HT-29 (cell line): ENCODE measurements at places on chromosomes 16 and 17.
A peak's percentile ranks its signal among the peaks of the same experiment; 100 is the strongest.

DNA sequence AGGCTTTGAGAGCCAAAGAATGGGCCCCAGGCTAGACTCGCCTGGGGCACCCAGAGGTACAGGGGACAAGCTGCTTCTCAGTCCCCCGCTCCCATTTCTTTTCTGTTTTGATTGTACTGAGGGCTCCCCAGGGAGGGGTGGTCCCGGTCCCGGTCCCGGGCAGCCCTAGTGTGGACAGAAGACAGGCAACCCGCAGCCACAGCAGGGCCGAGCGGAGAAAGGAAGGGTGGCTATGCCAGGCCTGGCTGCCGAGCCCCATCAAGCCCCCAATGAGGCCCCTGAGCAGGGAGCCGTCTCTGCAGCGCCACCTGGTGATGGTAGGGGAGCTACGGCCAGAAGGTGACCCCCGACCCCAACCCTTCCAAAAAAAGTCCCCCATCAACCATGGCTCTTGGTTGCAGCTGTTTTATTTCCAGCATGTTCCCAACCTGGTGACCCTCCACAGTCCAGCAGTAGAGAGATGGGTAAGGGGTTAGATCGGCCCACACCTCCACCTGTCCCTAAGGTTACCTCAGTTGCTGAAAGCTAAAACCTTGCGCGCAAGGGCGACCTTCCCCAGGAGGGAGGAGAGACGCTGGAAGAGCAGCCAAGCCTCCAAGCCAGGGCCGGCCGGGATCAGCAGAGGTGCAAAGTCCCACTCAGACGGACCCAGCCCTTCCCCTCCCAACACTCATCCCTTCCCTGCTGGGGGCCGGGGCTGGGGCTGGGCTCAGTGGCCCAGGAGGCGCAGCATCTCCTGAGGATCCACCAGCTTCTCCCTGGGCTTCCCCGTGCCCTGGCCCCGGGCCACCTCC lies 2.6 kb upstream of the GRIN2C start:
- DNase-seq: peak; percentile 77

DNA sequence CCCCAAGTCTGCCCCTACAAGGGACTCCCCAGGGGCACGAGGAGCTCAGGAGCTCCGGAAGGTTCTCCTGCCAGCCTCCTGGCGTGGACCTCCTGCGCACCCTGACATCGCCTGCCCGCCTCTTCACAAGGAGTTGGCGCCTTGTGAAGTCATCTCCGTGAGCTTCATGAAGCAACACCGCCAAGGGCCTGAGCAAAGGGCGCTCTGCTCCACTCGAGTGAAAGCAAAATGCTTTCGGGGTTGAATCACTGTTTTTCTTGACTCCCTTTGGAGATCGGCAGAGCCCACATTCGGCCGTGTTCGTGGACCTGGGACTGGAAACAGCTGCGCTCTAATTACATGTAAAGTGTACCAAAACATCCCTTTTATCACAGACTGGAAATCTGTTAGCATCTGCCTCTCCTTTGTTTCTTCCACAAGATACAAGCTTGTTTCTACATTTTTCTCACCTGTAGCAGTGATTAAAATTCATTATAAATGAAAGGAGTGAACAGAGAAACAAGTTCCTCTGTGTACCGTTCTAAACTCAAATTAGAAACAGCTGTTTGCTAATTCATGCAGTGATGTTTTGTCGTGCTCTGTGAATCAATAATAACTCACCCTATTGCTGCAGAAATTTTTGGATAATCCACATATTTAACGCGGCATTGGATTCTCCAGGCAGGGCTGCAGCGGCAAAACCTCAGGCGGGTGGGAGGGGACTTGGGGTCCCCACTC lies 203.3 kb downstream of the ZNF423 start:
- DNase-seq: no peak

DNA sequence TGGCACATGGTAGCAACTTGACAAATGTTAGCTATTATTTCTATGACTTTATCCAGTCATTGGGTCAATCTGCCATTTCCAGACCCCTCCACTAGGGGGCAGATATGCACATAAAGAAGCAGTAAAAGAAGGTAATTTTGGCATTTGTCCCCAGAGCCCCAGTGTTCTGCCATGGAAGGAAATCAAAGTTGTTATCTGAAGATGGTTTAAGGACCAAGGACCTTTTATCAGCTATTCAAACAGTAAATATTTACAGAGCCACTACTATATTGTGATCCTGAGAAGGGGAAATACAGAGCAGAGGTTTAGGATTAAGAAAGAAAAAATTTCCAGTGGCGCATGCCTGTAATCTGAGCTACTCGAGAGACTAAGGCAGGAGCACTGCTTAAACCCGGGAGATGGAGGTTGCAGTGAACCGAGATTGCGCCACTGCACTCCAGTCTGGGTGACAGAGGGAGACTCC lies 20.0 kb downstream of the TRAF4 start:
- DNase-seq: peak; percentile 89

GRCh38 chr16:88975511-88976061 lies 1.4 kb downstream of the CBFA2T3 start:
- DNase-seq: no peak

GRCh38 chr16:7405166-7405565 lies 72.5 kb downstream of the RBFOX1 start:
- peak; percentile 16 for DNase-seq

DNA sequence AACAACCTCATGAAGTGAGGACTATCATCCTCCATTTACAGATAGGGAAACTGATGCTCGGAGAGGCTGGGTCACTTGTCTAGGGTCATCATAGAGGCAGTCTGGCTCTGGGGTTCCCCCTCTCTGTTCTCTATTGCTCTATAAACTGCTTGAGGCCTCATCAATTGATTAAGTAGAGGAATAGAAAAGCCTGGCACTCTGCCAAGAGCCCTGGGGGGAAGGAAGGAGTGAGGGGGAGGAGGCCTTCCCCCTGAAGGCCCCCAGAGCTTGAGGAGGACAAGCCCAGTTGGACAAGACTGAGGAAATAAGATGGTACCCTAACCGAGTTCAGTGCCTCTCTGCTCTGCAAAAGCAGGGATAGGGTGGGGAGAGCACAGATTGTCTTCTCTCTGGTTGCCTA lies 21.0 kb downstream of the SDK2 start:
- DNase-seq: no peak

DNA sequence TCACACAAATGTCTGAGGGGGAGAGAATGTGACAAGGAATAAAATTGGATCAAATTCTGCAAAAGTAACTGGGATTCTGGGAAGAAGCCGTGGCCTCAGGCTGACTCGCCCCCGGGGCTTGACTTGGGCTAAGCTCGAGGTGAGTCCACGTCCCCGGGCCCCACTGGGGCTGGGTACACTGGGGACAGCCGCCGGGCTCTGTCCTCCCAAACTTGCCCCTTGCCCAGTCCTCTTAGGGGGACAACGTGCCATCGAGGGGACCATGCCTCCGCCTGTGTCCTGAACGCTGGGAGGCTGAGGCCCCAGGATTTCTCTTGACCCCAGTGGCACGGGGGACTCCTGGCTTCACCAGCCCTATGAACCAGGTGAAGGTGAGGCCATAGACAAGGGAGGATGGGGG lies 21.1 kb downstream of the DOC2B start:
- DNase-seq: no peak

DNA sequence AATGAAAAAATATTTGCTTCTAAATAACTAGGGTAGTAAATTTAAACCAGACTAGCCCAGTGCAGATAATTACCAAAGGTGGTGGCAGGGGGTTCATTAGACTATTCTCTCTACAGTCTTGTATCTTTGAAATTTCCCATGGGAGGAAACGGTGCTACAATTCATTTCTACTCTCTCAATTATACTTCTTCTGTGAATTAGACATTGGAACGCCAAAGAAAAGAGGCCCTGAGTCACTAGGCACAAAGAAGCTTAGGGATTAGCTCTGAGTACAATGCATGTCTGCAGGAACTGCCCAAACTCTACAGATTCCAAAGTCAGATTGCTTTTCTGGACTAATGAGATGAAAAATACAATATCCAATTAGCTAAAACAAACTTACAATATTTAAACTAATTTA lies 30.7 kb upstream of the ARL6IP1 start:
- DNase-seq: no peak

- no peak for DNase-seq
These were observed 9.9 kb downstream of the RABEP2 start for GRCh38 chr16:28915181-28915580.

GRCh38 chr16:30837904-30838303 lies 50.9 kb upstream of the ZNF629 start:
- DNase-seq: no peak

GRCh38 chr17:76560877-76561221 lies 21.0 kb downstream of the PRCD start:
- DNase-seq: no peak

GRCh38 chr17:823501-823902 lies 41.3 kb downstream of the MRM3 start:
- DNase-seq: no peak

DNA sequence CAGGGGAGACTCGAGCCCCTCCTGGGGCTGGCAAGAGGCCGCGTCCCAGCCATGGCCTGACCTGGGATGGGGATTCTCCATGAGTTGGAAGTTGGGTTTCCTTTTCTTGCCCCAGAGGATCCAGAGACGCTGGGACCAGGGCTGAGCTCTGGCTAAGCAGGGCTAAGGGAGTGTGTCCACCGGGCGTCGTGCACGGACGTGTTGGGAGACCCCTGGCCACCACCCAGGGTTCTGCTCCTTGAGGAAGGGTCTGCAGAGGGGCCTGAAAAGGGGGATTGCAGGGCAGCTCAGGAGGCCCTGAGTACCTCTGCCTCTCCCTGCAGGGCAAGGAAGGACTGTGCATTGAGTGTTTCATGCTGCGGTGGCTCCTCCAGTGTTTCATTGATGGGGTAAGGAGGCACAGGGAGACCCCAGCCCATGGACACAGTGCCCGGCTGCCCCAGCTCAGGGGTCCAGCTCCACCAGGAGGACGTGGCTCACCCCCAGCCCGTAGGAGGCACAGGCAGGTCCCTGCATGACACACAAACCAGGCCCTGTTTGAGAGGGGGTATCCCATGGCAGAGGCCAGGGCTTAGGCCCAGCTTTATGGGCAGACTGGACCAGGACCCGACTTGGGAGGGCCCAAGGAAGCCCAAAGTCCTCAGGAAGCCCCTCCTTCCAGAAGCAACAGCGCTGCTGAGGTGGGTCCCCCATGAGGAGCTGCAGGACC lies 47.5 kb downstream of the USP22 start:
- no peak for DNase-seq

DNA sequence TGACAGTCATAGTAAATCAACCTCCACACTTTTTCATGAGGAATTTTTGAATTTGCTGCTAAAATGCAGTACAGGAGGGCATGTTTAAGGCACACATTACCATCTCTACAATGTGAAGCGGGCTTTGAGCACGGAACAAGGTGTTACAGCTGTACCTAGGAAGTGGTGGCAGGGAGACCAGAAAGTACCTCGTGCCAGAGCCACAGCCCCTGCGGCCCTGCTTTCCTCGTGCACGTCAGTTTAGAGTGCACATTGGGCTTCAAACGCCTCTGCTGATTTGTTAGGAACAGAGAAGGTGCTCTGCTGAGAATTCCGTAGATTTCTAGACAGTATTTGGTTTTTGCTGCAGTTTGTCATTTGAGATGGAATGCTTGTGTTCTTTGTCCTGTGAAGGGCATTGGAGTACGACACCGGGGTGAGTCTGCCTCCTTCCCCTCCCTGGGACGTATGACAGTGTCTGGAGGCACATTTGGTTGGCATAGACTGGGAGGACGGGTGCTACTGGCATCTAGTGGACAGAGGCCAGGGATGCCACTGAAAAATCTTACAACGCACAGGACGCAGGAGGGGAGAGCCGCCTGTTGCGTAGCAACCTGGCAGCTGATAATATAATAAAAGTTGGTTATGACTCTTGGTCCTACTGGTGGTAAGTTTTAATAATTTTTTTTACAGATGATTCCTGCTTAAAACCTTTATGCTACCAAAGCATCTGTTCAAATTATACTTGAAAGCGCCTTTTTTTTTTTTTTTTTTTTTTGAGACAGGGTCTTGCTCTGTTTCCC lies 9.1 kb downstream of the FOXK2 start:
- DNase-seq: peak; percentile 90

- DNase-seq: no peak
These were observed 11.0 kb upstream of the KRT19 start for GRCh38 chr17:41539071-41539492.

GRCh38 chr16:67017810-67018488 lies 11.0 kb upstream of the CBFB start:
- DNase-seq: peak; percentile 95

DNA sequence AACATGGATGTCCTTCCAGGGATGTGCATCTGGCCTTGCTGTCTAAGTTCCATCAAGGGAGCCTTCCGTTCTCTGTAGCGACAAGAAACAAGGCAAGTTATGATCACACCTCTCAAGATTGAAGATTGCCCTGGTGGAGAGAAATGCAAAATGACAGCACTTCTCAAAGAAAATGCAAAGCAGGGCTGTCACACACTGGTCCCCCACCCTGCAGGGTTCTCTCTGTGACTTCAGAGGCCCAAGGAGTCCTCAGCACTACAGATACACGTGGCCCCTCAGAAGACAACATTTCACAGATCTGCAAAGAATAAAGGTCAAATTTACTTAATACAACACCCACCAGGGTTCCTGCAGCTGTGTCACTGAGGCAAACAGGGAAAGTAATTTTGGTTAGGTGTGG lies 60.7 kb upstream of the TEX2 start:
- DNase-seq: no peak

GRCh38 chr17:74427048-74427762 lies 4.7 kb upstream of the GPRC5C start:
- peak; percentile 93 for DNase-seq

DNA sequence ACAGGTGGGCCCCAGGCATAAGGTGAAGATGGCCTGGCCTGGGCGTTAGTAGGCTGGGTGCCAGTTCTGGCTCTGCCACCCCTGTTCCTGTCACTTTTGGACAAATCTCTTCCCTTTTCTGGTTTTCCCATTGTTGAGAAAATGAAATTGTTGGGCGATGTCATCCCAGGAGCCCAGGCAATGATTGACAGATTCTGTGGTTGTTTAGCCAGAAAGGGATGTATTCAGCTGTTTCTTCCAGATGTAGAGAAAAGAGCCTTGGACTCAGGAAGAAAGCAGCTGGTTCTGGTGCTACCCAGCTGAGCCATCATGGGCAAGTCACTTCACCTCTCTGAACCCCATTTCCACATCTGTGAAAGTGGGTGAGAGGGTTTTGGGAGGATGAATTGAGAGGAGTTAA lies 60.1 kb upstream of the MRTFB start:
- no peak for DNase-seq
